Effector memory CD8-positive, alpha-beta T cell (primary cell): ENCODE measurements at places on chromosomes 7 and 10.

GRCh38 chr10:119231654-119232053, 24.3 kb downstream of the GRK5 start:
- peaks cover 12% of the 10 kb centered on the region for H3K4me1 ChIP-seq
- no peaks in the 10 kb centered on the region for H3K27me3 ChIP-seq
- peaks cover 8% of the 10 kb centered on the region for H3K36me3 ChIP-seq
- no peak for DNase-seq
- H3K4me3 ChIP-seq: no peak overlapping the region

GRCh38 chr10:117365612-117366011, 9.6 kb downstream of the PDZD8 start:
- no peak overlapping the region for H3K27ac ChIP-seq
- H3K4me1 ChIP-seq: peaks cover 62% of the 10 kb centered on the region
- H3K36me3 ChIP-seq: peaks cover under 1% of the 10 kb centered on the region
- H3K4me3 ChIP-seq: no peak overlapping the region

DNA sequence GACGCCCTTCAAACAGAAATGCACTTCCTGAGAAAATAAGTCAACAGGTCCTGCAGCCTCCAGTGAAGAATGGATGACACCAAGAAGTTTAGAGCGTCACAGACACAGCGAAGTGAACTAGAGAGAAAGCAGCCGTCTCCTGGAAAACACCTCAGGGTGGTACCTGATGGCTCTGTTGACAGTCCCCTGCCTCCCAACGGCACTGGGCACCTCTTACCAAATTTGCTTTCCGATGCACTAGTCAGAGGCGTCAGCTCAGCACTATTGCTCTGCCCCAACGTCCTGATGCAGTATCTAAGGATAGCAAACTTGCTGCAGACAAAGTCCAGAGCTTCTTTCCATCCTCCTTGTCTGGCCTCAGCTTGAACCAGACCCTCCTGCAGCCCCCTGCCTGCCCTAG, 38.3 kb downstream of the SFMBT2 start:
- H3K4me3 ChIP-seq: no peak overlapping the region
- peaks cover 39% of the 10 kb centered on the region for H3K36me3 ChIP-seq
- peaks cover 12% of the 10 kb centered on the region for H3K4me1 ChIP-seq
- H3K27me3 ChIP-seq: no peaks in the 10 kb centered on the region

GRCh38 chr10:85433248-85433647, 933.3 kb downstream of the GRID1 start:
- H3K27me3 ChIP-seq: no peaks in the 10 kb centered on the region
- DNase-seq: no peak
- no peaks in the 10 kb centered on the region for H3K4me1 ChIP-seq
- no peaks in the 10 kb centered on the region for H3K36me3 ChIP-seq
- no peak overlapping the region for H3K27ac ChIP-seq

- no peaks in the 10 kb centered on the region for H3K4me1 ChIP-seq
- H3K27ac ChIP-seq: no peak overlapping the region
- peak overlapping the region; percentile 49 for H3K4me3 ChIP-seq
- no peak for DNase-seq
These were observed 745 bp downstream of the TCERG1L start for GRCh38 chr10:131310551-131311401.

DNA sequence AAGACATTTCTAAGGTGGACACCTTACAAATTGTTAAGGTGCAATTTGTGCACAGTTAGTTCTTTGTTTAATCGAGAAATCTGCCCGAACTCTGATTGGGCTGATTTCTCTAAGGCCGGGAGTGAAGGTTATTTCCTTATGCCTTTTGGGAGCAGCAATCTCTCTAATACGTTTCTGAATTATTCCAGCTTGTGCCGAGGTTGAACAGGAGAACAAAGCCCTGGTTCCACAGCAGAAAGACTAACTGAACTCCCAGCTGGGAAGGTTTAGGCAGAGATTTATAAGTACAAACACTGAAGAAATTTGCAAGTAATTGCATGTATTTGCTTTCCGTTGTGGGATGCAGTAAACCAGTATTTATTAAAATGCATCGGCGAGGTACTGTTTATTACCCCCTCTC, 116.8 kb downstream of the GLI3 start:
- no peaks in the 10 kb centered on the region for H3K27me3 ChIP-seq
- no peaks in the 10 kb centered on the region for H3K36me3 ChIP-seq
- H3K4me3 ChIP-seq: no peak overlapping the region
- H3K27ac ChIP-seq: no peak overlapping the region
- H3K4me1 ChIP-seq: no peaks in the 10 kb centered on the region

- no peak overlapping the region for H3K27ac ChIP-seq
- no peak for DNase-seq
- peaks cover 22% of the 10 kb centered on the region for H3K4me1 ChIP-seq
- no peaks in the 10 kb centered on the region for H3K36me3 ChIP-seq
- no peak overlapping the region for H3K4me3 ChIP-seq
- peaks cover 97% of the 10 kb centered on the region for H3K27me3 ChIP-seq
These were observed 5.4 kb downstream of the EMX2 start for GRCh38 chr10:117547716-117548668.

DNA sequence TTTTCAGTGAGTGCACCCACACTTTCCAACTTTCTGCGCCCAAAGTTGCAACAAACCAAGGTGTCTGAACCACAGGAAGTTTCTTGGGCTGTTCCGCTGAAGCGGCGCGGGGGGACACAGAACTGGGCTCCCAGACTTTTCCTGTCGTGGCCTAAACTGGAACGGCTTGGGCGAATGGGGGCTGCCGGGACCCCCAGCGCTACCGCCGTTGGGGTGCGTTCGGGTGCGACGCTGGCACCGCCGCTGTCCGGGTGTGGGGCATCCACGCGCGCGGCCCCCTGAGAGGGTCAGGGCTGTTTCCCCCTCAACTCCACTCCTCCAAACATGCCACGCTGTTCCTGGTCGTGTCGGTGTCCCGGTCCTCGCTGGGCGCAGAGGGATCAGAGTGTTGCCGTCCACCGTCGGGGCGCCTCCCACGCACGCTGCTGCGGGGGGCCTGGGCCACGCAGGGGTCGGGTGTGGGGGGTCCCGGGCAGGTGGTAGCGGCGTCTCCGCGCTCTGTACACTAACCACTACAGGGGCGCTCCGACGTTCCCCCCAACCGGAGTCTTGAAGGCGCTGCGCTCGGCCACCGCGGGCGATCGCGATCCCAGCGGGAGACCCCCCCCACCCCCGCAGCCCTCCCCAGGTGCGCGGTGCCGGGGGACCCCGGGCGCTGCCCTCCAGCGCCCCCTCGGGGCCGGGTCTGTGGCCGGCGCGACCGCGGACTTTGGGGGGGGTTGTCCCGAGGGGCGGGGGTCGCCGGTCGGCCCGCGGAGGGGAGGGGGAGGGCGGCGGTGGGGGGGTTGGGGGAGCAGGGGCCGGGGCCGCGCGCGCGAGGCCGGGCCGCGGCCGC, 2.2 kb upstream of the CUX1 start:
- H3K36me3 ChIP-seq: peaks cover 5% of the 10 kb centered on the region
- peak overlapping the region; percentile 90 for H3K4me3 ChIP-seq
- H3K4me1 ChIP-seq: peaks cover 25% of the 10 kb centered on the region
- DNase-seq: peak; percentile 54
- peak overlapping the region; percentile 55 for H3K27ac ChIP-seq

GRCh38 chr10:35758076-35758475, 116.0 kb upstream of the FZD8 start:
- H3K27me3 ChIP-seq: peaks cover 10% of the 10 kb centered on the region
- no peak overlapping the region for H3K27ac ChIP-seq
- H3K4me1 ChIP-seq: no peaks in the 10 kb centered on the region
- no peaks in the 10 kb centered on the region for H3K36me3 ChIP-seq

- no peaks in the 10 kb centered on the region for H3K36me3 ChIP-seq
- no peak overlapping the region for H3K4me3 ChIP-seq
- DNase-seq: no peak
- H3K27ac ChIP-seq: no peak overlapping the region
- H3K4me1 ChIP-seq: peaks cover 6% of the 10 kb centered on the region
These were observed 295.2 kb downstream of the CAMK1D start for GRCh38 chr10:12644380-12645144.

DNA sequence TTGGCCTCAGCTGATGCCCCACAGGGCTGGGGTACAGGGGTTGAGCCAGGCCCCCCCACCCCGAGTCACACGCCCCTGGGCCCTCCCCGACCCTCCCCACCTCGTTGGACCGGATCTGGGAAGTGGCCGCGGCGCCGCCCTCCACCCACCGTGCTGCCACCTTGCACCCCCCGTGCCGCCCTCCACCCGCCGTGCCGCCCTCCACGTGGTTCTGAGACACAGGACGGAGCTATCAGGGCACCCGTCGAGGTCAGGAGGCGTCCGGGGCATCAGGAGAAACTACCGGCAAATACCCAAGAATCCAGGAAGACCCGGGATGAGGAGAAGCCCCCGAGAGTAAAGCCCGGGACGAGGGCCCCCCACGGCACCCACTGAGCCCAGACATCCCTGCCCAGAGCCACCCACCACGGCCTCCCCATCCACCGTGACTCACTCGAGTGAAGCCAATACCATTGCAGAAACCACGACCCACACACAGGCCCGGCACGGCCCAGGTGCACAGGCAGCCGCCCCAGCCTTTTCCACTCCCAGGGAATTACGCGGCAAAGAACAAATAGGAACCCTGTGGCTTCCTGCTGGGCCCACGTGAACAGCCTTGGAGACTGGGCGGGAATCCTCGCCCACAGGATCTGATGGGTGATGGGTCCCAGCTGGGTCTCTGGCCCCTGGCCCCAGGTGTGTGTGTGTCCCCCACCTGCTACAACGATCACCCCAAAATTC, 34.0 kb downstream of the ADAP1 start:
- peaks cover 26% of the 10 kb centered on the region for H3K36me3 ChIP-seq
- H3K27ac ChIP-seq: peak overlapping the region; percentile 92
- H3K4me3 ChIP-seq: no peak overlapping the region
- H3K4me1 ChIP-seq: peaks cover 34% of the 10 kb centered on the region
- DNase-seq: no peak

DNA sequence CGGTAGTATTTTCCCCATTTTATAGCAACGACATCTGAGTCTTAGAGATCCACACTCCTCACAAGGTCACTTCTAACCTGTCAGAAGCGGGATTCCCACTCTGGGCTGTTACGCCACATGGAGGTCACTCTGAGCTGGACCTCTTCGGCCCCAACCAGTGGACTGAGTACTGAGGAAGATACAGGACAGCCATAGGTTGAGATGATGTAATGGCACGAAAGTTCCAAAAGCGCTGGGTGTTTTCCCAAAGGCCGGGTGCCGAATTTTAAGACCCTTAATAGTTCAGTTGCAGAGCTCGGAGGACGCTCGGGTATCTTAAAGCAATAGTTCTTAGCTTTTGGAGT, 699 bp downstream of the GHITM start:
- no peaks in the 10 kb centered on the region for H3K27me3 ChIP-seq
- peaks cover 62% of the 10 kb centered on the region for H3K36me3 ChIP-seq
- no peak for DNase-seq
- peak overlapping the region; percentile 98 for H3K27ac ChIP-seq

DNA sequence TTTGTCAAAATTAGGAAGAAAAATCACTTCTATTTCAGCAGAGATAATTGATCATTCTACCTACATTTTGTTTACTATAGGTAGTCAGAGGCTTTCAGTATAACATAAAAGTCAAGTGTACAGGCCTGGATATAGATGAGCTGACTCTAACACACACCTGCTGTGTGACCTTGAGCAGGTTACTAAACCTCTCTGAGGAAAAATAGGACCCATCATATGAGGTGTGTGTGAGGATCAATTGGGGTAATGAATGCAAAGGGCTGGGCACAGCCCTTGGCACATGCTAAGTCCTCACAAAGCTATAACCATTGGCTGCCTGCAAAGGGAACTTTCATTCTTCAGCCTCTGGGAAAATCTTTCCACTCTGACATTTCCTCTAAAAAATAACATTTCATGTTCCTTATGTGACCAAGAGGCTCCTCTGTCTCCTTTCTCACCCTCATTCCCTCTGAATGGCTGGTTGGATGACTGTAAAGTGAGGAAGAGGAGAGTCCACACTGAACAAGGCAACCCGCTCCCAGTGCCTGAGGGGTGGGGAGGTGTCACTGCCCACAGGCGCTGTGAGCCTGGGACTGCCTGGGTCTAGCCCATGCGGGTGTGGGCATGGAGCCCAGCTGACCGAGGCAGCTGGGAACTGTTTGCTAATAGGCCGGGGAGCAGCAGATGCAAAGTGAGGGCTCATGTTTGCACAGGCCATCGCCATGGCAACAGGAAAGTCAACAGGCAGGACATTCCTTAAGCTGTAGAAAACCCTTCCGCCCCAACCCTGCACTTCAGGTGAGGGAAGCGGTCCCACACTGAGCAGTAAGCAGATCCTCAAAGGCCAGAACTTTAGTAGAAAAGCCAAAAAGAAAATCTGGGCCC, 36.8 kb downstream of the MYOF start:
- no peak overlapping the region for H3K4me3 ChIP-seq
- H3K27me3 ChIP-seq: peaks cover 4% of the 10 kb centered on the region
- H3K36me3 ChIP-seq: no peaks in the 10 kb centered on the region
- H3K27ac ChIP-seq: no peak overlapping the region

GRCh38 chr7:139799586-139799985, 21.8 kb upstream of the HIPK2 start:
- H3K36me3 ChIP-seq: no peaks in the 10 kb centered on the region
- DNase-seq: no peak
- no peak overlapping the region for H3K27ac ChIP-seq

- peaks cover 4% of the 10 kb centered on the region for H3K4me1 ChIP-seq
- DNase-seq: peak; percentile 61
- peak overlapping the region; percentile 5 for H3K4me3 ChIP-seq
- H3K27ac ChIP-seq: no peak overlapping the region
These were observed 25.0 kb downstream of the ZNF487 start for GRCh38 chr10:43461950-43462349.

DNA sequence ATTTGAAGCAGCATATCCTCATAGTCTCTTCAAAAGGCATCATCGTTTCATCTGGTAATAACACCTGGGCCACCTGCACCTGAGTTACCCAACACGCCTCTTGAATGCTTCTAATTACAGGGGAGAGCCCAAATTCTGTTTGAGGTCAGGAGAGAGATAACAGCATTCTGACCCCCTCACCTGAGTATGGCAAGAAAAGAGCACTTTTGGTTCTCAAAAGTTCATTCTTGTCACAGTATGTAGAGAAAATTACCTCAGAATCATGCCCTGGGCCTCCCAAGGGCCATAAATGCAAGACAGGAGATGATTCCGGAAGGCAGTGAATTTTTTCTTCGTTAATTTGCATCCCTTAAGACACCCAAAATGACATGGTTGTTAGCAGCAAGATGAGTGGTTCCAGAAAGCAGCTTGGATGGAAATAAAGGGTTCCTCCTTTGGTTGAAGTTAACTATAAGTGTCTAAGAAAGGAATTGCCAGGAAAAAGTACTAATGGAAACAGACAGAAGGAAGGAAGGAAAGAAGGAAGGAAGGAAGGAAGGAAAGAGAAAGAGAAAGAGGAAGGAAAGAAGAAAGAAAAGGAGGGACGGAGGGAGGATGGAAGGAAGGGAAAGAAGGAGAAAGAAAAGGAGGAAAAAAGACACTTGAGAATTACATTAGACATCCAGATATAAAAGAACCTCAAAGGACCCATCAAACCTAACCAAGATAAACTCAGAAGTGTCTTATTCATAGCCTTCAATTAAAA, 228.4 kb upstream of the RHOBTB1 start:
- no peak overlapping the region for H3K4me3 ChIP-seq
- peaks cover 16% of the 10 kb centered on the region for H3K27me3 ChIP-seq
- H3K36me3 ChIP-seq: no peaks in the 10 kb centered on the region
- no peaks in the 10 kb centered on the region for H3K4me1 ChIP-seq
- DNase-seq: no peak

GRCh38 chr10:95640891-95641315, 15.6 kb downstream of the ALDH18A1 start:
- DNase-seq: no peak
- H3K36me3 ChIP-seq: peaks cover 40% of the 10 kb centered on the region
- H3K27me3 ChIP-seq: no peaks in the 10 kb centered on the region
- peaks cover 6% of the 10 kb centered on the region for H3K4me1 ChIP-seq
- no peak overlapping the region for H3K4me3 ChIP-seq
- H3K27ac ChIP-seq: peak overlapping the region; percentile 62
